ENCODE measurements at places on chromosomes 11 and 22.

DNA sequence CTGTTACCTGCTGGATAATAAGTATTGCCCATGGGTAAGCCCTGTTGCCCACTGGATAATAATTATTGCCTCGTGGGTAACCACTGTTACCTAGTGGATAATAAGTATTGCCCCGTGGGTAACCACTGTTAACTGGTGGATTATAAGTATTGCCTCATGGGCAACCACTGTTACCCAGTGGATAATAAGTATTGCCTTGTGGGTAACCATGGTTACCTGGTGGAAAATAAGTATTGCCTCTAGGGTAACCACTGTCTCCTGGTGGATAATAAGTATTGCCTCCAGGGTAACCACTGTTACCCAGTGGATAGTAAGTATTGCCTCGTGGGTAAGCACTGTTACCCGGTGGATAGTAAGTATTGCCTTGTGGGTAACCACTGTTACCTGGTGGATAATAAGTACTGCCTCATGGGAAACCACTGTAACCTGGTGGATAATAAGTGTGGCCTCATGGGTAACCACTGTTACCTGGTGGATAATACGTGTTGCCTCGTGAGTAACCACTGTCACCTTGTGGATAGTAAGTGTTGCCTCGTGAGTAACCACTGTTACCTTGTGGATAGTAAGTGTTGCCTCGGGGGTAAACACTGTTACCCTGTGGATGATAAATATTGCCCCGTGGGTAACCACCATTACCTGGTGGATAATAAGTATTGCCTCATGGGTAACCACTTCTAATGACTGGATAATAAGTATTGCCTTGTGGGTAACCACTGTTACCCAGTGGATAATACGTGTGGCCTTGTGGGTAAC lies 29.0 kb upstream of the NXPE4 start:
- no peak for DNase-seq

DNA sequence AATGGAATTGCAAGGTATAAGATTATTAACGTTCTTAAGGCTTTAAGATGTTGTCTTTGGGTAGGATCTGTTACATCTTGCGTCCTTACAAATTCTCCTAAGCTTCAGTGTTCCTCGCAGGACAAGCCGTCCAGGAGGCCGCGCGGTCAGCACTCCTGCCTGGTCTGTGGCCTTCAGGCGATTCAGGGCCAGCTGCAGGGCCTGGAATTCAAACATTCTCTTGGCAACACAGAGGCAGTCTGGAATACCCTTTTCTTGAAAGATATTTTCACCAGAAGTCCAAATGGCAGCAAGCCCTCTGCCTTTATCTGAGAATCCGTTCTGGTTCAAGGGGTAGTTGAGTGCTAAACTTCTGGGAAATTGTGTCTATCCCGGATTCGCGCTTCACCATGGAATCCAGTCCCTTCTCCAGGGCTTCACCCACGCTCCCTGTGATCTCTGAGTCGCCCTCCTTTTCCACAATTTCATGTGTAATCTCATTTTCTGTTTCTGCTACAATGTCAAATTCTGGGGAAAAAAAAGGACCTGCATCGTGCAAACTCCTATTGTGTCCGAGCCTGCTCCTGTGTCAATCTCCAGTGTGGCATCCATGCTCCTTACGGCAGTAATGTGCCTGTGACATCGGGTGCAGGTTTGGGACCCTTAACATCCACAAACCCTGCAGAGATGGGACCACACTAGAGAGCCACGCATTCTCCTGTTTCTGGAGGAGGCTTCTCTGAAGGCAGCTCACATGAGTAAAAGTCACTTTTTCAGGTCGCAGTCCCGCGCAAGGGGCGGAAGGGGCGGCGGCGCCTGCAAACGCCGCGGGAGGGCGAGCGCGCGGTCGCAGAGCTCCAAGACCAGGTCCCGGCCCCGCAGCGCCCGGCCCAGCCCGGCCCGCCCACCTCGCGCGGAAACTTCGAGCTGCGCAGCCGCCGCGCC lies 25.4 kb upstream of the SORL1 start:
- no peak for DNase-seq

DNA sequence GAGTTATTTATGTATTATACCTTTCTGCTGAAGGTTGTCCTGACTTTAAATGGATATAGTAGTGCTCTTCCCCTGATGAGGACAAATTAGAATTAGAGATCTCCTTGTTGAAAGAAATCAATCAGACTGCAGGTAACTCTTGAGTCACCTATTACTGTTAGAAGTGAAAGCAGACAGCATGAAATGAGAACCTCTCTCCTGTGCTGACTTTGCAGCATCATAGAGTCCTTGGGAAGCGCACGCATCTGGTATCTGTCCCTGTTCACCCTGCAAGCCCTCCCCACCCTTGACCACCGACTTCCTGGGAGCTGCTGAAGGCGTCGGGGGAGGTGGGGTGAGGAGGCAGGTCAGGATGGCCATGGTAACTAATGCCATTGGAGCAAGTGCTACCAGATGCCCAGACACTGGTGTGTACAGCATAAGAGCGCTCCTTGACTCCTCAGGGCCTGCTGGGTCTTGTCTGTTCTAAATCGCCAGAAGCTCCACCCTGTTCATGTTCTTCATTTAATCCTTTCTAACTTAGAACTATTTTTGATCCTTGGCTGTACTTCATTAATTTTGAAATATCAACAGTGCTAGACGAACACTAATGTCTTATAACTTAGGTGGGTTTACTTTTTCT lies 143.9 kb downstream of the WNT7B start:
- DNase-seq: no peak

- no peak for DNase-seq
Observed at GRCh38 chr11:8928205-8928604, 4.5 kb downstream of the C11orf16 start.

DNA sequence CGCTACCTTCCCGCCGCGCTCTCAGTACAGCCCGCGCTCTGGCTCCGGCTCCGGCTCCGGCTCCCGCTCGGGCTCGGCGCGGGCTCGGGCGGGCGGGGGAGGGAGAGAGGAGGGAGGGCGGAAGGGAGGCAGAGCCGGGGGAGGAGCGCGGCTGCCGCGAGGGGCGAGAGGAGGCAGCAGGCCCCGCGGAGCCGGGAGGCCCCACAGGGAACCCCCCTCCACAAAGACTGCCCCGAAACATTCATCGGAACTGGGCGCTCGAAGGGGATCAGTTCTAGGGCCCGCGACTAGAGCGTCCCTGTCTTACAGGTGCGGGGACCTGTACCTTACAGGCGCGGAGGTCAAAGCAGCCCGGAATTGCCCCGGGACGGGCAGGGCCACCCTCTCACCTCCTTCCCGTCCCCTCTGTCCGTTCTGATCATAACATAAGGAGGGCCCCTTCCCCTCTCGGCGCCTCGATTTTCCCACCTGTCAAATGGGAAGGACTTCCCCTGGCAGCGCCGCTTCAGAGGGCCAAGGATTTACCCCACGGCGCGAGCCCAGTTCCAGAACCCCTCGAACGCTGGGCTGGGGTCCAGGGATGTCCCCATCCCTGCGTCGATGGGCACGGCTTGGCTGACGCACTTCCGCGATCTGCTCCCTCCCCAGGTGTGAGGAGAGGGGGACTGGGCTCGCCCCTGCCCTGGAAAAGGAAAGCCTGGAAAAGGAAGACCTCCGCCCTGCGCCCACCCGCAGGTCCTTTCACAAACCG lies at the start of gene SHISA8:
TSS of gene SHISA8 (minus strand) at position 40 of the 751 bp plus-strand sequence. CDS start 407 bp downstream, outside the sequence.
- no peak for DNase-seq

DNA sequence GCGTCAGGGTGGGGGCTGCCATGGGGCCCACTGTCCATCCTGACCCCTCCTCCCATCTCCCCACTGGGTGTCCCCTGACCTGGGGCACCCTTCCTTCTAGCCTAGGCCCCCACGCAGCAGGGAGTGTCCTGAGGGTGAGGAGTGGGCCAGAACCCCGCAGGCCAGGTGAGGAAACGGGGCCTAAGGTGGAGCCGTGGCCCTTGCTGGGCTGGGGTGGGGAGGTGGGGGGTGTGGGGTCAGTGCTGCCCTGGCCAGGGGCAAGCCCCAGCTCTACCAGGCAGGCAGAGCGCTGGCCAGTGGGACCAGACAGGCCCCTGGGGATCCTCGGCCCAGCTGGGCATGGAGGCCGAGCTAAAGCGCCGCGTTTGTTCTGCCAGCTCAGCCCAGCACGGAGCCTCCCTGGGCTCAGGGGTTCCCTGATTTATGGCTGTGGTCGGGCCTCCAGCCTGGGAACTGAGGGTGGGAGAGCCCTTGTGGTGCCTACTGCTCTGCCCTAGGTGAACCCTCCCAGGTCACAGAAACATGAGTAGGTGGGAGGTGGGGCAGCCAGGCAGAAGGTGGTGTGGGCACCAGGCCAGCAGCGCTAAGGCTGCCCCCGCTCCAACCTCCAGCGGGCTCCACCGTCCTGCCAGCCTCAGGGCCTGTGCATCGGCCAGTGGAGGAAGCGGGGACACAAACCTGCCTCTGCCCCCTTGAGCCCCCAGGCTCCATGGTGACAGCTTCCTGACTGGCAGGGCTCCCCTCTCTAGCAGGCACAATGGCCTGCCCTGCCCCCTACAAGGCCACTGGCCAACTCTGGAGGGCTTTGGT lies 22.4 kb downstream of the TRMU start:
- DNase-seq: no peak

All from HS-27A (cell line).